ENCODE measurements at places on chromosomes 4 and X.

DNA sequence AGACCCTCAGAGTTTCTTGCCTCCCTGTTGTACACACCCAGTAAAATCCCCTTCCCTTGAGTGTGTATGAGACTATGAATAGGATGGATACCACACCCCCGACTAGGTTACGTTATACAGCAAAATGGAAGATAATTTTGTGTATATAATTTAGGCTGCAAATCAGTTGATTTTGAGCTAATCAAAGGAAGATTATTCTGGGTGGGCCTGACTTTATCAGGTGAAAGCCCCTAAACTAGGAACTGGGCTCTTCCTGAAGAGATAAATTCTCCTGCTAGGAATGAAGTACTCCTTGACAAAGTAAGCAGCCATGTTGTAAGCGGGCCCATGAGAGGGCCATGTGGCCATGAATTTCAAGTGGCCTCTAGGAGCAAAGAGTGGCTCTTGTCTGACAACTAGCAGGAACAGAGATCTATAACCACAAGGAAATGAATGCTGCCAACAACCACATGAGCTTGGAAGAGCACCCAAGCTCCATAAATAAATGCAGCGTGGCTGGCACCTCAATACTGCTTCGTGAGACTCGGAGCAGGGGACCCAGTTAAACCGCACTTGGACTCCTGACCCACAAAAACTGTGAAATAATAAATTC lies 646.4 kb downstream of the IL1RAPL1 start:
- DNase-seq, result no peak

DNA sequence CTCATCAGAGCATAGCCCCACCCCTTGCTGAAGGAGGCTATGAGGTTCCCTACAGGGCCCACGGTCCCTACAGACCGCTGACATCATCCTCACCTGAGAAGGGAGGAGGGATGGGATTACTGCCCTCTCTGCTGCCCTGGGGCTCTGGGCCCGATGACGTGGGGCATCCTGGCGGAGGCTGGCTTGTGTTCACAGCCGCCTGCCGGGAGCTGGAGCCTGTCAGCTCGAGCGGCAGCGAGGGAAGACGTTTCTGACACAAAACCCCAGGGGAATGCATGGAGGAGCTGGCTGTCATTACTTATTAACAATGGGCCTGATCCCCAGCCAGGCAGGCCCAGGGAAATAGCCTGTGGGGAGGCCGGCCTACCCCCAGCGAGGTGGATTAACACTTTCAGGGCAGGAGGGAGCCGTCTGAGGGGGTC lies 106.6 kb upstream of the ATP6AP2 start:
- no peak for DNase-seq

- DNase-seq, result no peak
Measured at GRCh38 chr4:83125738-83126141, 11.2 kb upstream of the PLAC8 start.

DNA sequence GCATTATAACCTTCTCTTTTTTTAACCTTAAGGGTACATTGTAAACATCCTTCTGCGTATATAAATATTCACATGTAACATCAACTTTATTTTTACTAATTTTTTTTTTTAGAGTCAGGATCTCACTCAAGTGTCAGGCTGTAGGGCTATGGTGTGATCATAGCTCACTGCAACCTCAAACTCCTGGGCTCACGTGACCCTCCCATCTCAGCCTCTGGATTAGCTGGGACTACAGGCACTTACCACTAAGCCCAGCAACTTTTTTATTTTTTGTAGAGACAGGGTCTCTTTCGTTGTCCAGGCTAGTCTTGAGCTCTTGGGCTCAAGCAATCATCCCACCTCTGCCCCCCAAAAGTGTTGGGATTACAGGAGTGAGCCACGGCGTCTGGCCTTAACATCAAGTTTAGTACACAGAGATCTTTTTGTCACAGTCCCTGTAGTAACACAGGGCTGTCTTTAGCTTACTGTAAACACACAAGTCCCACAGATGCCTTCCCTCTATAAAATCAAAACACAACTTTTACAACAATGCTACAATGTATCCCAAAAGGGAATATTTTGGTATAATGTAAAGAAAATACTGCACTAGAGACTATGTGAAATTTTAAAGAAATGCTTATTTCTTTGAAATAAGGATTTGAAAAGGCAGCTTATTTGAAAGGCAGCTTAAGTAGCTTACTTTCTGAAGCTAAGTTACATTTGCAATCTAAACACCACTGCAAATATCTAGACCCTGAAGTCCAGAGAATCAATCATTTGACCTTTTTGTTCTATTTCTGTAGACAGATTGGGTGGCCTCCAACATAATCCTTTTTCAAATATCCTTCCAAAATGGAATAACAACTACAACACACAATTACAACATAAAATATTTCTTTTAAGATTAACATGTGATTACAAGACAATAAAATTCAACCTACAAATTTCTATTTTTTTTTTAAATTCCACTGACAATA lies 116.0 kb downstream of the APBB2 start:
- DNase-seq, result no peak

DNA sequence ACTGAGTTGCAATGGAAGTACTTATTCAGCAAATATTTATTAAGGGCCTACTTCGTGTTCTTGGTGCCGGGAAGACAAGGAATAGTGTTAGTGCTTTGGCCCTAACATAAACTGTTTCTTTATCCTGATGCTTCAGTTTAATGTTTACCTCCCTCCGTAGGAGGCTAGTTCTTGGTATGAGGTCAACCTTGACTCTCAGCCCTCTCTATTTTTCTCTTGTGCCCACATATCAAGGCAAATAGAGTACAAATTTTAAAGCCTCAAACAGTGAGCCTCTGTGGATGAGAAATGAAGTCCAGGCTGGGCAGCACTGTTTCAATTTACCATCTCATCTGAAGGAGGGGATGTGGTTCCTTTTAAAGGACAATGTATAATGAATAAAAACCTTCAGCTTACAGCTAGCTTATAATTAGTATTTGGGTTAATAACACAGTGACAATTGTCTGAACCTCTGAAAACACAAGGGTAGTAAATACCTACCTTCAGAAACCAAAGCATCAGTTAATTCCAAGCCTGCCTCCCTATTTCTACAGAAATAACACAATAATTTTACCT lies 68.5 kb downstream of the SH3RF1 start:
- no peak for DNase-seq

DNA sequence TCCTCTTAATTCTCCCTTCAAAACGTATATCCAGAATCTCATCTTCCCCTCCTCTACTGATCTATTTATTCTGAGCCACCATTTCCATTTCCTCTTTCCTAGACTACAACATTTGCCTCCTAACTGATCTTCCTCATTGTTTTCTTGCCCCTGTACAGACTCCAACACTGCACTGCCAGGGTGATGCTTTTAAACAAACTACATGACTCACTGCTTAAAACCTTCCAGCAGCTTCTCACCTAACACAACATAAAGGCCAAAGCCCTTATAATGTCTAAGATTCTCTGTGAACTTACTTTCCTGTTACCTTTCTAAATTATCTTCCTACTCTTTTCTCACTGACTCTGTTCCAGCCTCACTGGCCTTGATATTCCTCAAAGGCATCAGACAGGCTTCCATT lies 161.0 kb upstream of the HS3ST1 start:
- DNase-seq, result no peak

DNA sequence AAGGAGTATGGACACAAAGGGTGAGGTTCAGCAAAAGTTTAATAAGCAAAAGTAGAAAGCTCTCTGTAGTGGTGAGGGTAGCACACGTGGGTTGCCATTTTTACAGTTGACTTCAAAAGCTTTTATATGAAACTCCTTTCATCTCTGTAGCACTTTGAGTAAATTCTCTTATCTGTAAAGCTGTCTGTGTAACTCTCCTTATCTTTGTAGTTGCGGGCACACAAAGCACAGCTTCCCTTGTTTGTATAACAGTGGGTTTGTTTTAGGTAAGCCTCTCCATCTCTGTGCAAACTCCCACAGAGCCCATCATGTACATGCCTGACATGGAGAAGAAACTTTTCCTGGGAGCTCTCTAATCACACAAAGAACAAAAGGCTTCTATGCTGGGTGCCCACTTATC lies 325.9 kb upstream of the PABPC5 start:
- DNase-seq, result no peak

Measured in stimulated activated CD4-positive, alpha-beta T cell treated with anti-CD3 and anti-CD28 coated beads, Interleukin-4, amount 100 ng/mL, for 48 hours (primary cell).